ENCODE measurements at places on chromosomes 3 and 15.

DNA sequence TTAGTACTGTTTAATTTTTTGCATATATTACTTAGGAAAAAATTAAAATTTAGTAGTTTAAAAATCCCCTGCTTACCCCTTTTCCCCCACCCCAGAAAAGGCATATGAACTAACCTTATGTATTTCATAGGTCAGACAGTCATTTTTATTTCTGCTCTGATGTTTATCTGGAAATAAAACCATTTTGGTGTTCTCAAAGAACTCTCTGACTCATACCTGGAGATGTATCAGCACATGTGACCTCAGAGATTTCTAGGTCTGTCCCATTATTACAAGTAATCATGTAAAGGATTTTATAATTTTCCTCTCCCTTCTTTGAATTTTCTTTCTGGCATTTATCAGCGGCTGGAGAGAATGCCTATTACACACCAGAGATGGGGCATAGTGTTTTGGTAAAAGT is 14.1 kb upstream of the CCR8 start:
- no peak for DNase-seq

DNA sequence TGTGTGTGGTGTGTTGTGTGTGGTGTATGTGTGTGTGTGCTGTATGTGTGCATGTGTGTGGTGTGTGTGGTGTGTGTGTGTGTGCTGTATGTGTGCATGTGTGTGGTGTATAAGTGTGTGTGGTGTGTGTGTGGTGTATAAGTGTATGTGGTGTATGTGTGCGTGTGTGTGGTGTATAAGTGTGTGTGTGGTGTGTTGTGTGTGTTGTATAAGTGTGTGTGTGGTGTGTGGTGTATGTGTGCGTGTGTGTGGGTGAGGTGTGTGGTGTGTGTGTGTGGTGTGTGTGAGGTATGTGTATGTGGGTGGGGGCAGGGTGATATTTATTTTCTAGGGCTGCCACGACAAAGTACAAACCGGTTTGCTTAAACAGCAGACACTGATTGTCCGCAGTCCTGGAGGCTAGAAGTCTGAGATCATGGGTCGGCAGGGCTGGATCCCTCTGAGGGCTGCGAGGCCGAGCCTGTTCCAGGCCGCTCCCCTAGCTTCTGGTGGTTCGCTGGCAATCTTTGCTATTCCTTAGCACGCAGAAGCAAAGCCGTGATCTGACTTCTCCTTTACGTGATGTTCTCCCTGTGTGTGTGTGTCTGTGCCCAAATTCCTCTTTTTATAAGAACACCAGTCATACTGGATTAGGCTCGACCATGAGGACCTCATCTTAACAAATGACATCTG is 160.2 kb downstream of the XXYLT1 start:
- peak; percentile 70 for DNase-seq

DNA sequence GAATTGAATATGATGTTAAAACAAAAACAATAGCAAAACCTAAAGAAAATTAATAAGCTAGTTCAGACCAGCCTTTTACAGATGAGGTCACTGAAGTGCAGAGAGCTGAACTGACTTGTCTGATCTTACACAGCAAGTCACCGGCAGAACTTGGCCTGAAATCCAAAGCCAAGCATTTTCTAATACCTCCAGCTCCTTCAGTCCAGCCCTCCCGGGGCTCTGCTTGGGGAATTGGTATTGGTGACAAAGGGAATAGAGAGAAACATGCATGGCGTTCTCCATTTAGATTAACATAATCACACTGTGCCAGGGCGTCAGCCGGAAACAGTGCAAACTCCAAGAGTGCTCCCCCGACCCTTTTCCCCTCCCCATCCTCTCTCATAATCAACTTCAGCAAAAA is 14.1 kb upstream of the ZSCAN2 start:
- DNase-seq = no peak

DNA sequence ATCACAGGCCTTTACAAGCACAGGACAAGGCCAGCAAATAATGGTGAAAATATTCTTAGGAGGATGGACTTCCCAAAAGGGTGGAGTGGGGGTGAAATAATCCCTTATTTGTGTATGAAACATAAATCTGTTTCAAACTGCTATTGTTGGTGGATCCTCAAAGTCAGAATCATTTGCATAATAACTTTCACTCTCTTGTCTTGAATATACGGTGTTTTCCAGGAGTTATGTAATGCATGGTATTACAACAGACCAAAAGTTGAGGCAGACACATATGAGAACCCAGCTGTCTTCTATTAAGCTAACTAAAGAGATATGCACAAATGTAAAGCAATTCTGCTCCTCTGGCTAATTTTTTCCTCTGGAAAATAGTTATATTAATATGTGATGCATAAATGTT is 57.7 kb downstream of the PRTG start:
- DNase-seq = no peak

DNA sequence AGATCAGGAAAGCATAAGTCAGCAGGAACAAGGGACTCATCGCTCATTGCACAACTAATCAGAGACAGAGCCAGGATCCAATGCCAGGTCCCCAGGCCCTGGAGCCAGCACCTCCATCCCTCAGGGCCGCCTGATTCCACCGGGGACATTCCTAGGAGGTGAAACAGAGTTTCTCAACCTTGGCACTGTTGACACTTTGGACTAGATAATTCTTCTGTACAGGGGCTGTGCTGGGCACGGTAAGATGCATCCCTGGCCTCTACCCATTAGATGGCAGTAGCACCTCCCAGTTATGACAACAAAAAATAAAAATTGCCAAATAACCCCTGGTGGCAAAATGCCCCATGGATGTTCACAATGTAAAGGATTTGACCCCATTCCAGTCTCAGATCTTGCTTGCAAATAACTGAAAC is 127.7 kb downstream of the MTHFS start:
- DNase-seq = no peak

DNA sequence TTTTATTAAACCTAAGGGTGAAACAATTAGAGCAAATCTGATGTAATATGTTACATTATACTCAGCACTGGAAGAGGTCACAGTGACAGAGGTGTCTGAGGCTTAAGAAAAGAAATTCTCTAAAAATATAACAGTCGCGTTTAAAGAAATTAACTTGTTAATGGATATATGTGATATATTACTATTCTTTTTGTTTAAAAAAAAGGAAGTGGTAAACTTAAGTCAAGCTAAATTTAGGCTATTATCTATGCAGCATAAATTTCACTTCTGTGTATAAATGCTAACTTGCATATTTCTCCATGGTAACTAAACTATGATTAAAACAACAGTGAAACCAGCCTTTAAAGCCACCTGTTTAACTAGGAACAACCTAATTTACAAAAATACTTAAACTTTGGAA is 191.3 kb downstream of the FOXP1 start:
- no peak for DNase-seq

DNA sequence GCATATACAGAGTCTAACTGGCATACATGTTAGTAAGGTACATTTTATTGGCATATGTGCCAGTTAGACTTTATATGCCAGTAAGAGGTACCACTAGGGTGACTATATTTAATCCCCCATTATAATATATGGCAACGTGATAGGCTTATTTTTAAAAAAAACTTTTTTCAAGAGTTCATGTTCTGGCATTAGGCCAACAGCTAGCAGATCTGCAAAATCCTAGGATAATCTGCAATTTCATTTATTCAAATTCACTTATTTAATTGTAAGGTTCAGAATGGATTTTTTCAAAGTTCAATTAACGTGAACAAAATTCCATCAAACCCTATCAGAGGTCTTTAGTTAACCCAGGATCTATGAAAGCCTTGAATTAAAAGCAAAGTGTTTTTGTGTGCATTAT is 31.9 kb downstream of the NIT2 start:
- DNase-seq = no peak

DNA sequence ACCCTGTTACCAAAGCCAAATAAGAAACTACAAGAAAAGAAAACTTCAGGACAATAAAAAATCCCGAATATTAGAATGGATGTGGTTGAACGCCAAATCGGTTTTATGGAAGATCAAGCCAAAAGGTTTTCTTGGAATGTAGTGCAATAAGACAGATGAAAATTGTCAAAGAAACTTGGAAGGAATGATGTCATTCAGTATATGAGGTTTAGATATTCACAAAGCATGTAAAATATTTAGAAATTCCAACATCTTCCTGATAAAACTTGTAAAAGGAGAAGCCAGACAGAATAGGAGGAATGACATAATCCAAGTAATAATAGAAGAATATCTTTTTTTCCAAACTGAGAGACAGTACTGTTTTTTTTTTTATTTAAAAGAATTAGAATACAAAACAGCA is 130.3 kb upstream of the ZPLD1 start:
- DNase-seq = no peak

DNA sequence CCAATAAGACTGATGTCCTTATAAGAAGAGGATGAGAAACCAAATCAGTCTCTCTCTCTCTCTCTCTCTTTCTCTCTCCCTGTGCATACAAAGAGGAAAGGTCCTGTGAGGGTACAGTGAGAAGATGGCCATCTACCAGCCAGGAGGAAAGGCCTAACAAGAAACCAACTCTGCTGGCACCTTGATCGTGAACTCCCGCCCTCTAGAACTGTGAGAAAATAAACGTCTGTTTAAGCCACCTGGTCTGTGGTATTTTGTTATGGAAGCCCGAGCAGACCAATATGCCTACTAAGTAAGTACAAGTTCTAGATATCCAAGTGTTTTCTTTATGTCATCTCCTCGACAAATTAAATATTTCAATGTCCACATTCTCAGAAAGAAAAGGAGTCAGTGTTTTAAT is 44.9 kb upstream of the TMC3 start:
- no peak for DNase-seq

DNA sequence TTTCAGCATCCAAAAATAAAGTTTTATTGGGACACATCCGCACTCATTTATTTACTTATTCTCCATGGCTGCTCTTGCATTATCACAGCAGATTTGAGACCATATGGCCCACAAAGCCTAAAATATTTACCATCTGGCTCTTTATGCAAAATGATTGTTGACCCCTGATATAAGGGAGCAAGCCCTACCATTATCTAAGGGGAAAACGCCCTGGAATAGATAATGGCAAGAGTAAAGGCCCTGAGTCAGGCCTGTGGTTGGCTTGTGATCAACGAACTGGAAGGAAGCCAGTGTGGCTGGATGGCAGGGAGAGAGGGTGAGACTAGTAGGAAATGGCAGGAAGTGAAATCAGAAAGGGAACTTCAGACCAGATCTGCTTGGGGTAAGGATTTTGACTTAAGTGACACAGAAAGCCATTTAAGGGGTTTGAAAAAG is 24.6 kb upstream of the DMXL2 start:
- no peak for DNase-seq

GRCh38 chr15:73754461-73754860 is 1.3 kb upstream of the INSYN1 start:
- DNase-seq = no peak

GRCh38 chr3:78798266-78798832 is 969.4 kb downstream of the ROBO1 start:
- DNase-seq = no peak

DNA sequence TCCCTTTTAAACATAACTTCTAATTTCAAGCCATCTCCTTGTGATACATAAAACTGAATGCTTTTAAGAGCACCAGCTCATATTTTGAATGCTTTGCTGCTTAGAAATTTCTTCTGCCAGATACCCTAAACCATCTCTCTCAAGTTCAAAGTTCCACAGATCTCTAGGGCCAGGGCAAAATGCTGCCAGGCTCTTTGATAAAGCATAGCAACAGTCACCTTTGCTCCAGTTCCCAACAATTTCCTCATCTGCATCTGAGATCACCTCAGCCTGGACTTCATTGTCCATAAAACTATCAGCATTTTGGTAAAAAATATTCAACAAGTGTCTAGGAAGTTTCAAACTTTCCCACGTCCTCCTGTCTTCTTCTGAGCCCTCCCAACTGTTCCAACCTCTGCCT is 17.5 kb downstream of the OSTN start:
- DNase-seq = no peak

DNA sequence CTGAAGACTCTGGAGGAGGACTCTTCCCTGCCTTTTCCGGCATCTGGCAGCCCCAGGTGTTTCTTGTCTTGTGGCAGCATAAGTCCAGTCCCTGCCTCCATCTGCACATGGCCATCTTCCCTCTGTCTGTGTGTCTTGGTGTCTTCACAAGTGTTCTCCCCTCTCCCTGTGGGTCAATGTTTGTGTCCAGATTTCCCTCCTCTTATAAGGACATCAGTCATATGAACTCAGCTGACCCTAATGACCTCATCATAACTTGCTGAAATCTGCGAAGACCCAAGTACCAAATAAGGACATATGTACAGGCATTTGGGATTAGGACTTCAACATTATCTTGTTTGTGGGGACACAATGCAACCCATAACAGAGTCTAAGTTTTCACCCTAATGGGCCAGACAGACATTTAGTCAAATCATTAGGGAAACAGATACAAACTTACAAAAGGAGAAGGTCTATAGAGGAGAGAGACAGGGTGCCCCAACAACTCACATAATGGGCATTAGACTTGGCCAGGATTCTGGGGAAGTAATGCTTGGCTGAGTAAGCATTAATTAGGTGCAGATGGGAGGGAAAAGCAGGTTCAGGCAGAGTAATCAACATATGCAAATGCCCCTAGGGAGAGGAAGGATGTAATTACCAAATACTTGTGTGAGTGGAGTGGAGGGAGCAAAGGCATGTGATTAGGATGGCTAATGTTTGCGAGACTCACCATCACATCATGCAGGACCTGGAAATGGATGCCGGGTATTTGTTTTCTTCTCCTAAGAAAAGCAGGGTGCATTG is 372.8 kb upstream of the TBL1XR1 start:
- DNase-seq = no peak

DNA sequence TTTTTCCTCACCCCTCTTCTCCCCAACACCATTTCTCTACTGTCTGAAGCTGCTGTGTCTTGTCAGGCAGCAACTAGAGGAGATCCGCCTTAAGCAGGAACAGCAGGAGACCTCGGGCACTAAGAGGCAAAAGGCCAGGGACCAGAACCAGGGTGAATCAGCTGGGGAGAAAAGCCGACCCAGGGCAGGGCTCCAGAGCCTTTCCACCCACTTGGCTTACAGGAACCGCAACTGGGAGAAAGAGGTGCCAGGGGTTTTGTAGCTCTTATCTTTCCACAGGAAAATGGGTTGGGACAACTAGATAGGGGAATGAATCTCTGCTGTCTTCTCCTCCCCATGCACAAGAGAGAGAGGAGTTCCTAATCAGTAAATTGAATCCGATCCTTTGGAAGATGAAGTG is 3.0 kb upstream of the NGRN start:
- no peak for DNase-seq
